ENCODE measurements at places on chromosomes 2 and 18.

GRCh38 chr18:30889519-30890301, 152.8 kb downstream of the DSC3 start:
- peak; percentile 52 for DNase-seq

DNA sequence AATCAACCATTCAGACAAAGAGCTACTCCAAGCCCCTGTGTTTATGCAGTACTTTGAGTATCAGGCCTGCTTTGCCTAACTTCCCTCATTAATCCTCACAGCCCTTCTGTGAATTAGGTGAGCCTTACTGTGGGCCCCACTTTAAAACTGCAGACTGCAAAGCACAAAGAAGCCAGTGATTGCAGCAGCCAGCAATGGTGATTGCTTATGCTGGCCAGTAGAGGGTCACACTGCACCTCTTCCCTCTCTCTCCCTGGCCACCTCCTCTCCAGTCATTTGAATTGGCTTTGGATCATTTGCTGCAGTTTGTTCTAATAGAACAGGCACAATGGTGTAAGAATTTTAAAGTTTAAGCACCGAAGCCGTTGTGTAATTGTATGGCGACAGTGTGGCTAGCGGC, 229.9 kb downstream of the AGPS start:
- peak; percentile 72 for DNase-seq

- DNase-seq: no peak
Measured at GRCh38 chr2:9498210-9498609, 23.9 kb downstream of the IAH1 start.

DNA sequence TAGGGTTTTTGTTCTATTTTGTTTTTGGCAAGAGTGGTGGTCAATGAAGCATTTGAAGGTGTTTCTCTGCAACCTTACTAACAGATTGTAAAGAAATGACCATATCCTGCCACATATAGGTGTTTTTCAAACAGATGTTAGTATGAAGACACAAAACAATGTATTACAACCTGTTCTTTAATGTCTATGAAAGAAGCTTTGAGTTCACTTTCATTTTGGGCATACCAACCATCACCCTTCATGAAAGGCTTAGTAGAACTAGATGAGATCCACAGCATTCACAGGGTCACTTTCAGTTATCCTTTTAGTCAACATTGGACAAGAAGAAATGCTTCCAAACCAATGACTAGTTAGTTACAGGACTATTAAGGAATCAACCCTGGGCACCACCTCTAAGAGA, 95.1 kb downstream of the EHBP1 start:
- DNase-seq: no peak

DNA sequence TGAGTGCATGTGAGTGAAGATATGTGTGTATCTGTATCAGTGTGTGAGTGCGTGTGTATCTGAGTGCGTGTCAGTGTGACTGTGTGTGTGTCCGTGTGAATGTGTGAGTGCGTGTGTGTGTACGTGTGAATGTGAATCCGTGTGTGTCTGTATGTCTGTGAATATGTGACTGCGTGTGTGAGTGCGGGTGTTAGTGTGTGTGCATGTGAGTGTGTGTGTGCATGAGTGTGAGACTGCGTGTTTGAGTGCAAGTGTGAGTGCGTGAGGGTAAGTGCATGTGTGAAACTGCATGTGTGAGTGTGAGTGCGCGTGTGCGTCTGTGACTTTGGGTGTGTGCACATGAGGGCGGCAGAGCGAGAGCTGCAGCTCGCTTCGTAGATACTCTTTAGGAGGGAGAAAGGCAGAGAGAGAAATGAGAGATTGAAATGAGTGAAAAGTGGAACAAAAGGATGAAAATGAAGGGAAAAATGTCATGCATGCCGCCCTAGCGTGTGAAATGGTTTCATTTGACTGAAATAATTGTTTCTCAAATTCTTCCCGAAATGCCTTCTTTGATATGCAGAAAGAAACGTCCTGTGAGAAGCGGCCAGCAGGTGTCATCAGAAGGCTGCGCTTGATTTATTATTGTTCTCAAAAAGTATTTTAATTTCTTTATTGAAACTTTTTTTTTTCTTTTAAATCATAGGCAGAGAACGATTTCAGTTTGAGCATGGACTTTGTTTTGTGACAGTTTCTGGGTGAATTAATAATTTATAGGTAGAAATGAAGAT, 25.6 kb downstream of the ZNF407 start:
- DNase-seq: no peak

GRCh38 chr2:191728750-191729624, 51.1 kb downstream of the NABP1 start:
- no peak for DNase-seq
